ENCODE measurements at places on chromosomes 4 and X. TPM values are rescaled to one million over a fixed set of nuclear protein-coding genes. Genes with fewer than 3 reads are reported as not detected.

The IL1RAPL1 gene
- 0.19 TPM for total RNA-seq

The F9 gene
- not detected for total RNA-seq

The VCX3A gene
- total RNA-seq, result not detected

The PCDH10 gene
- 5.5 TPM for total RNA-seq

The TCEAL5 gene
- 0.28 TPM for total RNA-seq

The CD38 gene
- 8.9 TPM for total RNA-seq

The MAGEA12 gene
- not detected for total RNA-seq

The ZBTB49 gene
- total RNA-seq, result 5.8 TPM

All from kidney (tissue), 22 donors.